ENCODE measurements at places on chromosomes 1 and 21. TPM values are rescaled to one million over a fixed set of nuclear protein-coding genes. Genes with fewer than 3 reads are reported as not detected.

Gene NPHS2
- total RNA-seq: not detected

Gene SELL
- total RNA-seq: 10.2 TPM

Gene SPRR2B
- total RNA-seq: not detected

Gene MASP2
- not detected for total RNA-seq

Gene PLEKHA6
- 5.1 TPM for total RNA-seq

GRCh38 chr1:231850786-231851185 lies 224.2 kb downstream of the DISC1 start:
- no peak for DNase-seq

- DNase-seq: no peak
Observed at GRCh38 chr1:167695147-167695546, 26.6 kb upstream of the MPZL1 start.

GRCh38 chr1:207004931-207005830 lies 27.4 kb downstream of the C1orf116 start:
- no peak for DNase-seq

- DNase-seq: peak; percentile 37
Observed at GRCh38 chr1:150765296-150765976, at the start of gene CTSS. Gene CTSS, minus strand, starts transcription at chr1:150765778. Its CDS starts 1,015 bp downstream, at chr1:150764763.

DNA sequence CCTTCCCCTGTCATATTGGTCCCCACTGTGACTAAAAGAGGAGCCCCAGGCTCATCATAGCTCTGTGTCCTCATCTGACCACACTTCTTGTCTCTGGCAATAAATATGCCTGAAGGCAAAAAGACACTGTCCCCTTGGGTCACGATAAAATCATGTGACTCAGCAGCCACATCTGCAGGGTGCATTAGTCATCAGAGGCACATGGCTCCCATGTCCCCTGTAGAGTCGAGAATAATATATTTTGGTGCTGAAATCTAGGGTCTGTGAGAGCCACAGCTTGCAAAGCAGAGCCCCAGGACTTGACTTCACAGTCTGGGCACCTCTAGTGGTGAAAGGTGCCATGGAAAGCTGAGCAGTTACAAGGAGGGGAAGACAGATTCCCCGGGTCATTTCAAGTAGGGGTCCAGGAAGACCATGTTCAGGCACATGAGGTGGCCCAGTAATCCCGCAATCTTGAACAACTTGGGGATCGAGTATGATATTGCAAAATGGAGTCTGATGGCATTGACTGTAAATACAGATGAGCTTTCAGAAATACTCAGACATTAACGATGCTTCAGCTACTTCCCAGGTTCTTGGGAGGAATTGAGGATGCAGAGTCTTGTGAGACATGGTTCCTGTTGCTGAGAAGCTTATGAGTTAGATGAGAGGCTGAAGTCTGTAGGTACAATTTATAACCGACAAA lies 68.6 kb downstream of the SLC35F3 start:
- DNase-seq: no peak

DNA sequence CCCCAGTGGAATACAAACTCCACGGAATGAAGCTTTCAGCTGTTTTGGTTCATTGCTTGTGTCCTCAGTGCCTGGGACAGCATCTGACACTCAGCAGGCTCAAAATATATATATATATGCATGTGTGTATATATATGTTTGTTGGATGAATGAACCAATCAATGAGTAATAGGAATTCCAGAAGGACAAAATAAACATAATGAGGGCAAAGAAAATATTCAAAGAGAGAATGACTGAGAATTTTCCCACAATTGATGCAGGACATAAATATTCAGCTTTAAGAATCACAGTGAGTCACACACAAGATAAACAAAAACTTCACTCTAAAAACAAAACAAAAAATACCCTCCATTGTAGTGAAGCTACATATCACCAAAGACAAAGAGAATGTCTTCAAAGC lies 64.0 kb downstream of the CHD5 start:
- no peak for DNase-seq
